ENCODE measurements at places on chromosomes 6 and 20.

- DNase-seq, result no peak
- H3K36me3 ChIP-seq, result no peaks in the 10 kb centered on the region
- no peak overlapping the region for H3K27ac ChIP-seq
Observed at GRCh38 chr20:3483784-3484183, 13.0 kb downstream of the ATRN start.

DNA sequence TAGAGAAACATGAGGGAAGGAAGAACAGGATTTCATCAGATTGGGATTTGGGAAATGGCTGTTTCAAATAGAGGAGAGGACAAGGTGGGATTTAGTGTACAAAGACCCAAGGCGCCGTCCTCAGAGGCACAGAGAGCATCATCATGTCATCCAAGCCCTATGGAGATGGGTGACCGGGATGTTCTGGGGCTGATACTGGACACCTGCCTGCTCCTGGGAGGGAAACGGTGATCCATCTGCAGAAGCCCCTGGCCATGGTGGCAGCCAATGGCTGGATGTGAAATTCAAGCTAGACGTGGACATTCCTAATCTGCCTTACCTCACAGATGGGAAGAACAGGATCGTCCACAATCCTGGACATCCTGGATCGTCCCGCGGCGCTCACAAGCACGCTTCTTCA, 12.7 kb downstream of the NKX2-2 start:
- H3K36me3 ChIP-seq, result no peaks in the 10 kb centered on the region
- H3K27ac ChIP-seq, result no peak overlapping the region
- no peaks in the 10 kb centered on the region for H3K27me3 ChIP-seq

DNA sequence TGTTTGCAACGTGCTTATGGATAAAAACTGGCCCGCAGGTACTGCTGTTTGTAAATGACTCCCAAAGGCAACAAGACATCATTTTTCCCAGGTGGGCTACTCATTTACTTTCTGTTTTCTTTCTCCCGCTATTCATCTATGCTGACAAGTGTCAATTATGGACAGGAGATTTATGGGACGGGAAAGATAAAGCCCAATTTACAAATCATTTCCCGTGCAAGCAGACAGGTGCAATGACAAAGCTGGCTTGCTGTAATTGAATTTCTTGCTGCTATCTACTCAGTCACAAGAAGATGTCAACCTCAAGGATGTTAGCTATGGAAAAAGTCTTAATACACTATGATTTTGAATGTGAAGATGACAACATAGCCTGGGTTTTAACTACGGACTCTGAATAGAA, 125.5 kb downstream of the EPHA7 start:
- H3K4me1 ChIP-seq, result no peaks in the 10 kb centered on the region
- H3K27me3 ChIP-seq, result no peaks in the 10 kb centered on the region
- H3K27ac ChIP-seq, result no peak overlapping the region
- DNase-seq, result no peak
- no peaks in the 10 kb centered on the region for H3K36me3 ChIP-seq
- no peak overlapping the region for H3K4me3 ChIP-seq

- no peaks in the 10 kb centered on the region for H3K36me3 ChIP-seq
- peaks cover 13% of the 10 kb centered on the region for H3K4me1 ChIP-seq
- H3K27me3 ChIP-seq, result no peaks in the 10 kb centered on the region
- H3K27ac ChIP-seq, result no peak overlapping the region
- no peak overlapping the region for H3K4me3 ChIP-seq
- DNase-seq, result no peak
Observed at GRCh38 chr6:133757335-133757734, 131.6 kb upstream of the TCF21 start.

DNA sequence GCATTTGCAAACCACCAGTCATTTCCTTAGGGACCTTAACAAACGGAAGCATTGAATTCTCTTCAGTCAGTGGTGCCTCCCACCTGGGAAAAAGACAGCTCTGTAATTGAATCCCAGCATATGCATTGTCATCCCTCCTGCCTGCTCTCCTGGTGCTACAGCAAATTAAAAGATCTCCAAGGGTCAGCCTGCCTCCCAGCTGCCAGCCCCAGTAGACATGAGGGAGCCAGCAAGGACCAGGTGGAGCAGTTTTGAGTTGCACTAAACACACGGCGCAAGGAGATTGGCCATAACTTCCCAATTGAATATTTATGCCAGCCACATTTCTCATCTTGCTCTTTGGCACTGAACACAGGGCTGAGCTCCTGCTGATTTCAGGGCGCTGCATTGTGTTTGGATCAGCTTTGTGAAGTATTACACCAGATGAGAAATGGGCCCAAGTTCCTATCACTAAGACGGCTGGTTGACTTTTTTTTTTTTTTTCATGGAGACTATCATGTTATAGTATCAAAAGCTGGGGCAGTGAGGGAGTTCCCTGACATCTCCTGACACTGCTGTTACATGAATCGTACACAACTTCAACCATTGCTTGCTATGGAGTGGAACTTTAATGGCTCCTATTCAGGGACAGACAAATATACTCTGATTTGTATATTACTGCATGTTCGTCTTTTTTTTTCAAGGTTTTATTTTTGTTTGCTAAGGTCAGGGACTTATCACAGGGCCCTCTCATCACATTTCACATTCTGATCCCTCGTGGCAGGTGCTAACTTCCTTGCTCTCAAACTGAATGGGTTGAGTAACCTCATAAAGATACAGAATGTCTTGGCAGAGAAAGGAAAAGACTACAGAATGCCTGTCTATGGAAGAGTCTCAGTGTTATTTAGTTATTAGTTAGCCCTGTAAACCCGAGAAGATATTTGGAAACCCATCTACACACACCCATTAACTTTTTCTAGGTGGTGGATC, 191.1 kb downstream of the EYA4 start:
- H3K36me3 ChIP-seq, result no peaks in the 10 kb centered on the region
- no peak overlapping the region for H3K27ac ChIP-seq
- no peak overlapping the region for H3K4me3 ChIP-seq
- H3K27me3 ChIP-seq, result no peaks in the 10 kb centered on the region
- no peak for DNase-seq

- H3K4me1 ChIP-seq, result peaks cover 2% of the 10 kb centered on the region
- DNase-seq, result no peak
- no peaks in the 10 kb centered on the region for H3K27me3 ChIP-seq
- H3K4me3 ChIP-seq, result no peak overlapping the region
- no peaks in the 10 kb centered on the region for H3K36me3 ChIP-seq
- H3K27ac ChIP-seq, result peak overlapping the region; percentile 53
Observed at GRCh38 chr6:7138921-7139358, 31.2 kb downstream of the RREB1 start.

DNA sequence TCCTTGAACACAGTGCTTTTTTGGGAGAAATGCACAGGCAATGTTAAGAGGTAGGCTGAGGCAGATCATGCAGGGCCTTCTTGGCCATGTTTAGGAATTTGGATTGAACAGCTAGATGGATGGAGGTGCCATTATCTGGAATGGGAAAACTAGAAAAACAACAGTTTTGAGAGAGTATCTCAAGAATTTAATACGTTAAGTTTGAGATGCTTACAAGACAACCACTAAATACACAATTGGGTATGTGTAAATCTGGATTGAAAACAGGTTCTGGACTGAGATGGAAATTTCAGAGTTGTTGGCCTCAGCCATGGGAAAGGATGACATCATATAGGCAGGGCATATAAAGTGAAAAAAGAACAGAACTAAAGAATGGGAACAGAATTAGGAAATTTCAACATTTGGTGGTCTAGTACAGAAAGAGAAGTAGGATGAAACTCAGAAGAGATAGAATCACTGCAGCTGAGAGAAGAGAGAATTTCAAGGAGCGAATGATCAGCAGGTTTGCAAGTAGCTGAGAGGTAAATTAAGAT, 37.1 kb downstream of the NCOA7 start:
- H3K27ac ChIP-seq, result no peak overlapping the region
- no peak for DNase-seq
- H3K4me1 ChIP-seq, result no peaks in the 10 kb centered on the region
- H3K27me3 ChIP-seq, result no peaks in the 10 kb centered on the region
- no peak overlapping the region for H3K4me3 ChIP-seq

GRCh38 chr6:40755749-40756452, 168.7 kb upstream of the LRFN2 start:
- peaks cover 3% of the 10 kb centered on the region for H3K4me1 ChIP-seq
- no peaks in the 10 kb centered on the region for H3K27me3 ChIP-seq
- no peaks in the 10 kb centered on the region for H3K36me3 ChIP-seq
- H3K4me3 ChIP-seq, result no peak overlapping the region
- DNase-seq, result no peak

GRCh38 chr6:111722179-111722731, 116.6 kb upstream of the TRAF3IP2 start:
- H3K36me3 ChIP-seq, result no peaks in the 10 kb centered on the region
- no peak overlapping the region for H3K27ac ChIP-seq
- no peak overlapping the region for H3K4me3 ChIP-seq
- no peak for DNase-seq
- no peaks in the 10 kb centered on the region for H3K27me3 ChIP-seq

DNA sequence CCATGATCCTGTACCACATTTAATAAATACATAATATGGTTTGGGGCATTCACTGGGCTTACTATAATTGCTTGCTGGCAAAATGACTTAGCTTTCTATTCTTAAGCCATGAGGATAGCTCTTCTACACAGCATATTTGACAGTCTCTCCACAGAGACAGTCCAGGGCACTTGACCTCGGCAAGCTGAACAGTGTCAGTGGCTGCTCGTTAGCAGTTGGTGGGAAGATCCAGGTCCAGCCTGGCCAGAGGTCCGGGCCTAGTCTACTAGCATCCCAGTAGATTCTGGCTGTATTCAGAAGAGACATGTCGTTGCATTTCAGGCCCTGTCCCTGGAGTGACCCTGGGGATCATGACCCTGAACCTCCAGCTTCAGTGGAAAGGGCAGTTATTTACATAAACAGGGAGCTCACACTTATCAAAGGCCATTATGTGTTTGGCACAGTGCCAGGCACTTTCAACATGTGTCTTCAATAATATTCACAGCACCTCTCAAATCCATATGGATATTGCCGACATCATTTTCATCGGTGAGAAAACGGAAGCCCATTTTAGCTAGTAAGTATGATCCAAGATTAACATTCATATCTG, 139.0 kb downstream of the IMPG1 start:
- H3K27ac ChIP-seq, result no peak overlapping the region
- no peaks in the 10 kb centered on the region for H3K36me3 ChIP-seq
- no peaks in the 10 kb centered on the region for H3K27me3 ChIP-seq
- H3K4me1 ChIP-seq, result peaks cover 1% of the 10 kb centered on the region

DNA sequence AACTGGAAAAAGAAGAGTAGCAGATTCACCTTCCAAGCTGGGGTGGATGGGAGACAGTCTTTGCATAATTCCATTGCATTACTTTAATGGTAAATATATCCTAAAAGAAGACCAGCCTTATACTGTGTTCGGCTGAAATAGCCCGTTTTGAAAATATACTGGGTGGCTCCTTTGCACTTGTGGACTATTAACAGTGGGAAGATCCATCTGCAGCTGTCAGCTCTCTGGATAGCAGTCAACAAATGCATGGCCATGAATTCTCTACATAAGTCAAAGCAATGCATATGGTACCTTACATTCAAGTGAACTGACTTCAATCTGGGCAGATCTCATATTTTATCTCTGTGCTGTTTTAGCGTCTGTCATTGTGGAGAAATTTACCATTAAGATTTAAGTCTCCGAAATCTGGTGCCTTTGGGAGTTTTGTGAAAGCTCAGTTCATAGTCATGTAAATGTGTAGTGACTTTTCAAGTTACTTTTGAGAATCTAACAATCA, 400.6 kb upstream of the RNF217 start:
- no peaks in the 10 kb centered on the region for H3K27me3 ChIP-seq
- no peaks in the 10 kb centered on the region for H3K4me1 ChIP-seq
- H3K36me3 ChIP-seq, result no peaks in the 10 kb centered on the region
- no peak overlapping the region for H3K27ac ChIP-seq
- DNase-seq, result no peak

GRCh38 chr20:4563031-4563430, 158.7 kb upstream of the PRND start:
- H3K4me3 ChIP-seq, result no peak overlapping the region
- no peak overlapping the region for H3K27ac ChIP-seq
- DNase-seq, result no peak
- no peaks in the 10 kb centered on the region for H3K4me1 ChIP-seq
- no peaks in the 10 kb centered on the region for H3K36me3 ChIP-seq

DNA sequence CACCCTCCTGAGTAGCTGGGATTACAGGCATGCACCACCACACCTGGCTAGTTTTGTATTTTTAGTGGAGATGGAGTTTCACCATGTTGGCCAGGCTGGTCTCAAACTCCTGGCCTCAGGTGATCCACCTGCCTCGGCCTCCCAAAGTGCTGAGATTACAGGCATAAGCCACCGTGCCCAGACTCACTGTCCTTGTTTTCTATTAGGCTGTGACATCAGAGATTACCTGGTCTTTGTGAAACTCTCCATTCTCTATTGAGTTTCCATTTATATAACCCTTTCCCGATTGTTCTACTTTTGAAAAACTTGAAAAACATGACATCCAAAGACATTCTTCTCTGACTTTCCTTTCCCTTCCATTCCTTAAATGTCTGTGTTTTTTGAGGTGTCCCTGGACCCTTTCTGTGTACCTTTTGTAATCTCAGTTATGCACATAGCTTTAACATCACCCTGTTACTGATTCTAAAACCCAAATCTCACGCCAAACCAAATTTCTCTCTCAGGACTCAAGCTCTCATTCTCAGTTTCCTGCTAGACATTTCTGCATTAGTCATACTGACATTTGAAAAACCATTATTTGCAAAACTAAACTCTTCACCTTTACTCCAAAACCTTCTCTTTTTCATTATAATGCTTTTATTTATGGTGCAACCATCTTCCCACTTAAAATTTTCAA, 137.0 kb downstream of the KHDC1L start:
- no peaks in the 10 kb centered on the region for H3K36me3 ChIP-seq
- no peaks in the 10 kb centered on the region for H3K4me1 ChIP-seq
- H3K27me3 ChIP-seq, result no peaks in the 10 kb centered on the region
- no peak overlapping the region for H3K27ac ChIP-seq
- no peak for DNase-seq

DNA sequence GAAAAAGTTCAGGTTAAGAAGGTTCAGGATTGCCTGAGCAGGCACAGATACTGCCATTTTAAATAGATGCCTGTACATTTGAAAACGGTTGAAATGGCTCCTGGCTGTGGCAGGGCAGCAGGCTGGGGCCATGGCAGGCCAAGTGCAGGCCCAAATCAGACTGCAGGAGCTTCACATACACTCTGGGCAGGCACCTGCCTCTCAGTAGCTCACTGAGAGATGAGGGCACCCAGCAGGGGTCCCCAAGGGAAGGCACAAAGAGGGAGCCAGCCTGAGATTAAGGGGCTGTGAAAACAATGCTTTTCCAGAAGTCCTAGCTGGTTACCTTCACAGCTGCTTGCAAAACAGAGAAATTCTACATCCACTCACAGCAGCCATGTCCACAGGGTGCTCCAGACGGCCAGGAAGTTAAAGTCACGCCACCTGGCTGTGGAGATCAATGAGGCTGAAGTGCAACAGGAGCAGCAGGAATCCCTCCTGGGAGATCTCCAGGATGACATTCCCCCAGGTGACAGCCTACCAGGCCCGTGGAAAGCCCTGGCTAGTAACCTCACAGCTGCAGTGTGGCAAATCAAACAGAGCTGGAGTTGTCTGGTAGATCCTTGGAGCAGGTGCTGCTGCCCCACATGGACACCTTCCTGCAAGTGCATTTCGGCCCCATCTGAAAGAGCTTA, 6.2 kb upstream of the RAET1E start:
- no peak for DNase-seq
- H3K27ac ChIP-seq, result no peak overlapping the region
- H3K4me3 ChIP-seq, result no peak overlapping the region
- H3K36me3 ChIP-seq, result no peaks in the 10 kb centered on the region

- no peaks in the 10 kb centered on the region for H3K36me3 ChIP-seq
- H3K4me1 ChIP-seq, result no peaks in the 10 kb centered on the region
- no peak overlapping the region for H3K4me3 ChIP-seq
- H3K27me3 ChIP-seq, result no peaks in the 10 kb centered on the region
- no peak for DNase-seq
Observed at GRCh38 chr6:20691185-20691584, 156.9 kb downstream of the CDKAL1 start.

- H3K36me3 ChIP-seq, result no peaks in the 10 kb centered on the region
- H3K4me1 ChIP-seq, result no peaks in the 10 kb centered on the region
- DNase-seq, result no peak
- no peak overlapping the region for H3K4me3 ChIP-seq
Observed at GRCh38 chr6:109243863-109244825, 138.1 kb downstream of the CD164 start.
